ENCODE measurements at places on chromosomes 5 and 9.
A peak's percentile ranks its signal among the peaks of the same experiment; 100 is the strongest.

DNA sequence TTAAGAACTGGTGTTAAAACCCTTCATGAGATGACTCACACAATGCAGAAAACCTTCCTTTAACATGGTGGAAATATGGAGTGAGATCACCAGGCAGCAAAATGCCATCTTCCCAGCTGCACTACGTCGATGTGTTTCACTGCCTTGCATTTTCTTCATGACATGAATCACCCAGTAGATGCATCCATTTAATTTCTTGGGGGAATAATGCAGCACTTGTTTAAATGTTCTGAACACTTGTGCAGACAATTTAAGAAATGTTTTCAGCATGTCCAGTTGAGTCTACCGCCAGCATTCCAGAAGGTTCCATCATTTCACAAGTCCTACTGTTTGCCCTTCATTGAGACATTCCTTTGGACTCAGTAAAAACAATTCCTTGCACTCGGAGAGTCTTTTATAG, 81.6 kb downstream of the ADAMTS16 start:
- no peak for DNase-seq

DNA sequence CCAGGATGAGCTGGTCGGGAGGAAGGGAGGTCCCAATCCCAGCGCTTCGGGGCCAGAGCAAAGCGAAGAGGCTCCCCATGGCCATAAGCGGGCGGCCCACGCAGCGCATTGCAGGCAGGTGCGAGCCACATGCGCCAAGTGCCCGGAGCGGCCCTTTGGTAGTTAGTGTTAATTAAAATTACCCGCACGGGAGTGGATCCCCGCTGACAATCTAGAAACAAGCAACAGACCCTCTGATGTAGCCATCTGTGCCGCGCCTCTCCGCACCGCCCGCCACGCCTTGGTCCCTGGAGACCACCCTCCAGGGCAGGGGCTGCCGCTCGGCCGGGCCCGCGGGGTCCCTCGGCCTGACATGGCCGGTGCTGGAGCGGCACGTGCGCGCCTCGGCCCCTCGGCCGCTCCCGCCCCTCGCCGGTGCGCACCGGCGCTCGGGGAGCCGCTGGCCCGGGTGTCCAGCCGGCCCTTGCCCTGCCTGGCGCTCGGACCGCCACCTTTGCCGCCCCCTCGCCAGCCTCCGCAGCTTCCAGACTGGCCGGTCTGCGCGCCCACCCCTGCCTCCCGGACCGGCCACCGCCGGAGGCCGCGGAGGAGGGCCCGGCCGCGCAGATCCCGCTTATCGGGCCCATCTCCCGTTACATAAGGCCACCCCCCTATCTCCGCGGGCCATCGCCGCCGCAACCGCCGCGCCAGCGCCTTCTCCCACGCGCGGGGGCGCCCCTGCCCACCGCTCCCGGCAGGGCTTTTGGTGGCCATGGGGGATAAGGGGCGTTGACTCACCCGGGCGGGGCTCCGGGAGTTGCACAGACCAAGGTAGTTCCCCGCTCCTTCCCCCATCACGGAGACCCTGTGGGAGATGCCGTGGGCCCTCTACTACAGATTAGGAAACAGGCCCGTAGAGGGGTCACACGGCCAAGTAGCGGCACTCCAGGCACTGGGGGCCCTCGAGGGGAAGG, 1.9 kb upstream of the IL13 start:
- DNase-seq = peak; percentile 69

GRCh38 chr5:151676719-151677118, 10.0 kb downstream of the SPARC start:
- no peak for DNase-seq

- DNase-seq = no peak
Observed at GRCh38 chr5:17089690-17090089, 127.7 kb upstream of the BASP1 start.

DNA sequence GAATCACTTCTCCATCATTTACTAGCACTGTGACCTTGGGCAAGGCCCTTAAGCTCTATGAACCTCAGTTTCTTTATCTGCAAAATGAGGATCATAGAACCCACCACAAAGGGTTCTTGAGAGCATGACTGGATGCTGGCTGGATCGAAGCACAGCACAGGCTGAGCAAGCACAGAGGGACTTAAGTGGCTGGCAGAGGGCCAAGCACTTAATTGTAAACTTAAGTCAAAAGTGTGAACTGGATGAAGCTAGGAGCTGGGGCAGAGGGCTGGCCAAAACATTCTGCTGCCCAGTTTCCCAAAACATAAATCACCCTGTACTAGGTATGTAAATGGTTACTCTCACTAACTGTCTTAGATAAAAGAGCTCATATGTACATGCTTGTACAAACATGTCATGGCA, 112.3 kb upstream of the WWC1 start:
- no peak for DNase-seq

- DNase-seq = no peak
Observed at GRCh38 chr9:114046875-114047274, 31.2 kb downstream of the AMBP start.

- DNase-seq = no peak
Observed at GRCh38 chr5:149886060-149886459, 58.5 kb downstream of the PDE6A start.

DNA sequence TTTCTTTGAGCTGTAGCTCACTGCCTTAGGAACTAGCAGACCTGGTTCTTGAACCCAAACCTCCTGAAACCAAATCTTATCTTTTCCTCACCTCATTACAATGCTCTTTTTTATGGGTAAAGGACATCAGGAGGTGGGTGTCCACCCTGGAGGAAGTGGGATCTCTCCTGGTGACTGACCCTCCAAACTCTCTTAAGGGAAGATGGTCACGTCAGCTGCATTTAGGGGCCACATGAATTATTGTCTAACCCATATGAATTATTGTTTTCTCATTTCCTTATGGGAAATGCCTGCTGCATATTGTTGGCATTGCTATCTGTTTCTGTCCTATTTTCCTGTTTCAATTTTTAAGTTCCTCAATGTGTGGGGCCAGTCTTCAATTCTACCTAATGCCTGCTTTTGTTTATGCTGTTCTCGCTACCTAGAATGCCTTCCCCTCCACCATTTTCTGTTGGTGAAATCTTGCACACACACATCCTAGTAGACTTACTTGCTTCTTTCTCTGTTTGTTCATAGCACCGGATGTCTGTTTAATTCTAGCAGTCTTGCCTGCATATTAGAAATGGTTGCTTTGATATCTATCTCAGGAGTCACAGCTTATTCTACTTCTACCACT, 22.0 kb upstream of the SPINK1 start:
- no peak for DNase-seq

- DNase-seq = no peak
Observed at GRCh38 chr5:122083535-122083934, 5.5 kb upstream of the LOX start.

DNA sequence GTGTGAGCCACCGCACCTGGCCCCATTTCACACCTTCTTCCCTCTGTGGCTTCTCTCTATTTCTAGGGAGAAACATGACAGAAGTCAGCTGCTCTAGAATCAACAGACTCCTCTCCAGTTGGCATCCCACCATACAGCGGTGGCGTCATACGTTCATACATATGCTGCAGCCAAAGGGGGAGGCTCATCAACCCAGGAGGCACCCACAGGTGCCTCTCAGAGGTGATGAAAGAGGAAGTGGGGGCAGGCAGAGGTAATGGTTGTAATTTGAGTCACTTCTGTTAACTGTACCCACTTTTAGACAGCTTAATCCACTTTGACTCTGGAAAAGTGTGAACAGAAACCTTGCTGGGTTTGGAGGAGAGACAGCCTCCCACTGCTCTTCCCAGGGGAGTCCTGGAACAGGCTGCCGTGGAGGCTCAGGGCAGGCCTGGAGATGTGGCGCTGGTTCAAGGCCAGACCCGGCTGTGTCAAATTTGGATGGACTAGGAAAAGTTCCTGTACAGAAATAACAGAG, 47.3 kb upstream of the SUB1 start:
- no peak for DNase-seq

GRCh38 chr5:91291628-91292569, 91.2 kb downstream of the ARRDC3 start:
- no peak for DNase-seq

DNA sequence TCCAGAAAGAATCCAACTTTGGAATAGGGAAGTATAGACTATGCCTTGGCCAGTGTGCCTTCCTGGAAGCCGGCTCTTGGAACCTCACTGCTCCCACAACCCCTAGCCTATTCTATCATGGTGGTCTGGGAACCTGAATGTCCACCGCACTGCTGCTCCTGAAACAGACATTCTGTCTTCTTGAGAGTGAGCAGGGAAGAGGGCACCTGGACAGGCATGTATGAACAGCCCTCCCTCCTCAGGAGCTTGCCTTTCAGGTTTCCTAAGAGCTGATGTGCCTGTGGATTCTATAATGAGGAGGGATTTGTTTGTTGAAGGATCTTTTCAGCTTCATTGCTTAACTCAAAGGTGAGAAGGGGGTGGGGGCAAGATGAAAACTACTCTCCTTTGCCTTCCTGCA, 55.1 kb upstream of the XPA start:
- DNase-seq = no peak

DNA sequence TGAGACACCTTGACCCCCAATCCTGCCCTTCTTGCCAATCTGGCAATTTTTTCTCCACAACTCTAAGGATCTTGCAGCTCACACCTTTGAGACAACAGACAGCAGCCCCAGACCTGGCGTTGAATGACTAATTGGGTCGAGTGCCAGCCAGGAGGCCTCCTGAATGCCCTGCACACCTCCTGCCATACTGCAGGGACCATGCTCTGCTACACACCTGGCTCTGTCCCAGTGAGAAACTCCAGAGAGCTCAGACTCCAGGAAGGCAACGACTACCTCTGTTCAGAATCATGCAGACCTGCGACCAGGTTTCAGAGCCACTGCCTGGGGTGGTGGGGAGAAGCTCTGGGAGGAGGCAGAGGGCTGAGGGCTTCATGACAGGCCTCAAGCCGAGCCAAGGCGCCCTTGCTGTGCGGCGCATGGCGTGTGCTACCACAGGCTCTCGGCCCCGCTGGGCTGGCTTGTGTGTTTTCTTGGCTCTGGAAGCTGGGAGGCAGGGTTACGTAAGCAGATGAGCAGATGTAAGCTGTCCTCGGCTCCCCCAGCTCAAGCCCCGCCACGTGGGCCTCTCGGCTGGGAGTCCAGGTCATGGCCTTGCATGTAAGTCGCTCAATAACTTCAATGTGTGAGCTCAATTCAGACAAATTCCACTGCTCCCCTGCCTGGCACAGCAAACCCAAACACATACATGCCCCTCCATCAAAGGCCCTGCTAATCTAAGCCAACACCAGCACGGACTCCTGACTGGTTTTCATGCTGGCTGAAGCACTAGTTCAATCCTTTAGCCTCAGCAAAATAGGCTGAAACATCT, 27.5 kb downstream of the B4GALT1 start:
- no peak for DNase-seq

DNA sequence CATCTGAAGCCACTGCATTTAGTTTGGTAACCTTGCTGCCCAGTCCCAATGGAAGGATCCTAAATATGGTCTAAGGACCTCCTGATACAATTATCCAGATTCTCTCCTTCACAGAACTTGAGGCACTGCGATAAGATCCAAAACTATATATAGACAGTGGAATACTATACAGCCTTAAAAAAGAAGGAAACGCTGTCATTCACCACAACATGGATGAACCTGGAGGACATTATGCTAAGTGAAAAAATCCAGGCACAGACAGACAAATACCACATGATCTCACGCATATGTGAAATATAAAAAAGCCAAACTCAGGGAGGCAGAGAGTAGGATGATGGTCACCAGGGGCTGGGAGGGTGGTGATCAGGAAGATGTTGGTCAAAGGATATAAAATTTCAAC, 2.8 kb upstream of the IL4 start:
- no peak for DNase-seq

DNA sequence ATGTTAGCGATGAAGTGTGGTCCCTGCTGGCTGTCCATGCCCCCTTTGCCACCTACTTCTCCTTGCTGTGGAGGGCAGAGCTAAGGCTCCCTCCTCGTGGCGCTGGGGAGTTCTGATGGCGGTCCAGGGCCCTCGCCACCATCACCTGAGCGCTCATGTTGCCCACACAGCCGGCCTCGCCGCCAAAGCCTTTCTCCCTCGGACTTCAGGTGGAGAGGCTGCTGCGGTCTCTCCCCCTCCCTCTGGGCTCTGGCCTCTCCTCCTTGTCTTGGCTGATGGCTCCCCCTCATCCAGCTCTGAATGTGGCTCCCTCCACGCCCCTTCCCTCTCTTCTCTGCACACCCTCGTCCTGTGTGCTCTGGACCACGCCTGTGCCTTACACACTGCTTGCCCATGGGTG, 14.5 kb upstream of the LPCAT1 start:
- DNase-seq = no peak

GRCh38 chr9:72983056-72983455, 30.2 kb upstream of the ALDH1A1 start:
- no peak for DNase-seq

- DNase-seq = no peak
Observed at GRCh38 chr5:58703925-58704555, 121.2 kb downstream of the RAB3C start.

DNA sequence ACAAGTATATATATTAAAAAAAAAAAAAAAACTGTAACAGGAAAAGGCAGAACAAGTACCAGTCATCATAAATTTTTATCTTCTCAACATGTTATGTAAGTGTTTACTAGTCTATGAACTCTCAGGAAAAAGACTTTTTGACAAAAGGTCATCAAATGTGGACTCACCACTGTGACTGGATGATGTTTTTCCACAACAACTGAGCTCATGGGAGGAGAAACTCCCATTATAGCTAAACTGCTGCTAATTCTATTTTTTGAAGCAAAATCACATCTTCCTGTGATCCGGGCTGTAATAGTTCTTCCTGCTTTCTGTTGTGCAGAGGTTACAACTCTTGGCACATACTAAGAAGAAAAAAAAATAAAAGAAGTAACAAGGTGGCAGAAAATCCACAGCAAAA, 39.6 kb downstream of the POC5 start:
- DNase-seq = no peak

GRCh38 chr5:152097128-152097527, 172.5 kb upstream of the GLRA1 start:
- DNase-seq = no peak

GRCh38 chr5:150458802-150459557, 9.4 kb upstream of the RPS14 start:
- peak; percentile 62 for DNase-seq

DNA sequence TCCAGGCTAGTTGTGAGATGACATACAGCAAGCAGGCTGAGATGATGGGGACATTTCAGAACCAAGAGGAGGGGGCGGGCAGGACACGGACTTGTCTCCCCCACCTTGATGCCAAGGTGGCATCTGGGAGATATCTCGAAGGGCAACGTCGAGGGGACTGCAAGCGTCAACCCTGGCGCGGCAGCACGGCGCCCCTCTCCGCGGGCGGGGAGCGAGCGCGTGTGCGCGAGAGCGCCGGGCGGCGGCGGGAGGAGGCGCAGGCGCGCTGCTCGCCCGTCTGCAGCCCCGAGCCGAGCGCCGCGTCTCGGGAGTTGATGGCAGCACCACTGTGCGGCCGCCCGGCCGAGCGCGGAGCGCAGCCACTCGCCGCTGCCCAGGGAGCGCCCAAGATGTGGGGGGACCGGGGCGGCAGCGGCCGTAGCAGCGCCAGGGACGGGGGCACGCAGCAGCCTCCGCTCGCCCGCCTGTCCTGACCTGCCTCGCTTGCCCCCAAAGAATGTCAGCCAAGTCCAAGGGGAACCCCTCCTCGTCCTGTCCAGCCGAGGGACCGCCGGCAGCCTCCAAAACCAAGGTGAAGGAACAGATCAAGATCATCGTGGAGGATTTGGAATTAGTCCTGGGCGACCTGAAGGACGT, at the start of gene PRR16:
Gene PRR16 (plus strand): TSS at position 310 of the 636 bp plus-strand sequence.
- peak; percentile 8 for DNase-seq

GRCh38 chr5:146540414-146540813, 24.4 kb upstream of the GPR151 start:
- DNase-seq = no peak

- DNase-seq = no peak
Observed at GRCh38 chr5:35683466-35683865, 65.8 kb downstream of the SPEF2 start.

- DNase-seq = no peak
Observed at GRCh38 chr5:132417889-132418485, 48.5 kb downstream of the SLC22A5 start.

All from caudate nucleus (tissue), 63 donors.